ENCODE measurements at places on chromosomes 16 and 17.

DNA sequence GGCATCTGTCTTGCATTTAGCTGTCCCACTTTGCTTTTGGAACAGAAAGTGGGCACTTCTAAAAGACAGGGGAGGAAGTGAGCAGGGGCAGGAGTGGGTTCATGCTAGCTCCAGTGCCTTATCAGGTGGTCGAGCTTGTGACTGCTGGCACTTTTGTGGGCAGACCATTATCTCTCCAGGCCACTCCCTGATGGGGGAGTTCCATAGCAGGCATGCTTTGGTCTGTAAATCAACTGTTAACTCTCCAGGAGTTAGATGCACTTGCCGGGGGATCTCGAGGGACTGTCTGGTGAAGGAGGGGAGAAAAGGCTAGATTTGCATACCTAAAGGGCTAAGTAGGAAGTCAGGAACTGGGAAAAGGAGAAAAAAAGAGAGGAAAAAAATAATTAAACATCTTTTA lies 9.3 kb upstream of the CARD14 start:
- DNase-seq: no peak

DNA sequence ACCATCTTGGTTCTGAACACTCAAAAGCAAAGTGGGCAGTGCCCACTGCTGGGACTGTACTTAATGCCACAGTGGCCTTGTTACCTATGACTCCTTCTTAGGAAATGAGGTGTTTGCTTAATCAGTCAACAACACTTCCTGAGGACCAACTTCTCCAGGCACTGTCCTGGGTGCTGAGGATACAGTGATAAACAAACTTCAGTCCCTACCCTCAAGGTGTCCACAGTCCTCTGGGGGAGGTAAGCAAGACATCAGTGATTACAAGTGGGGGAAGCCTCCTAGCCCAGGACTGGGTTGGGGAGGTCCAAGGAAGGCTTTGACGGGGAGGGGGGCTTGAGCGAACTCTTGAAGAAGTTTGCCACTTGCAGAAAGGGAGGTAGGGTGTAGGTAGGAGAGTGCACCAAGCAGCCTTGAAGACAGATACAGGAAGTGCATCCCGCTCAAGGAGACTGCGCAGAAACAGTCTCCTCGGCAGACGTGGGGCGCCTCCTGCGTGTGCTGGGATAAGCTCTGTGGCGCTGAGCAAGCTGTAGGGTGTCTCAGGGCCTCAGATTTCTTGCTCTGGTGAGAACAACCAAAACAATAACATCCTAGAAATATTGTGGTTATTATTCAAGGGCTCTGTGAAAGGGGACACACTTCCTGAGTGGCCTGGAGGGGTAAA lies 2.6 kb upstream of the ABCC3 start:
- no peak for DNase-seq

DNA sequence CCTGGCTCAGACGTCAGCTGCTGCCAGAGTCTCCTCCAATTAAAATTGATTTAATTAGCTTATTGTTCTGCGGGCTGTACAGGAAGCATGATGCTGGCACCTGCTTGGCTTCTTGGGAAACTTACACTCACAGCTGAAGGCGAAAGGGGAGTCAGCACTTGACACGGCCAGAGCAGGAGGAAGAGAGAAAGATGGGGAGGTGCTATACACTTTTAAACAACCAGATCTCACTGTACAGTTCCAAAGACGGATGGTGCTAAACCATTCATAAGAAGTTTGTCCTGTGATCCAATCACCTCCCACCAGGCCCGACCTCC lies 1.4 kb upstream of the PRDM7 start:
- no peak for DNase-seq

GRCh38 chr17:56599088-56599487 lies 5.6 kb downstream of the NOG start:
- DNase-seq: no peak

- no peak for DNase-seq
These were observed 59.5 kb upstream of the CACNG4 start for GRCh38 chr17:66904760-66905624.

GRCh38 chr17:44331249-44331760 lies 6.7 kb upstream of the SLC25A39 start:
- no peak for DNase-seq

GRCh38 chr16:24409045-24409444 lies 130.3 kb upstream of the RBBP6 start:
- DNase-seq: no peak

DNA sequence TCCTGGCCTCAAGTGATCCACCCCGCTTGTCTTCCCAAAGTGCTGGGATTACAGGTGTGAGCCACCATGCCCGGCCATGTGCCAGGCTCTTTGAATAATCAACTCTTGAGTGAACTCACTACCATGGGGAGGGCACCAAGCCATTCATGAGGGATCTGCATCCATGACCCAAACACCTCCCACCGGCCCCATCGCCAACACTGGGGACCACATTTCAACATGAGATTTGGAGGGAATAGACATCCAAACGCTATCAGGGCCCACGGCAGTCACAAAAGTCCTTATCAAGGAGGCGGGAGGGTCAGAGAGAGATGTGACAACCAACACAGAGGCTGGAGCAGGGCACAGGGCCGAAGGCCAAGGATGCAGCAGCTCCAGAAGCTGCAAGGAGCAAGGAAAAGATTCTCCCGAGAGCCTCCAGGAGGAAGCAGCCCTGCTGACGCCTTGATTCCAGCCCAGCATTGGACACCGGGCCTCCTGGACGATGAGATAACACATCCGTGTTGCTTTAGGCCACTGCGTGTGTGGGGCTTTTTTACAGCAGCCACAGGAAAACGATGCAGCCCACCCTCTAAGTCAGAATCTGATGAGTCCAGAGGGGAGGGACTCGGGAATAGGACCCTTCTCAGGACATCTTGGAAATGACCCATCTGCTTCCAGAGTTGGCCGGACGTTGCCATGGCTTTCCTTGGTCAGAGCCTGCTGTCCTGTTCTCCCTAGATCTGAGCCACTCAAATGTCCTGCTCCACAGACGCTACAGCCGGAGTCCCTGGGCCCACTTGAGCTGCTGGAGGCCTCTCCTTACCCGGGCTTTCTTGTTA lies 47.3 kb upstream of the CMIP start:
- DNase-seq: no peak

DNA sequence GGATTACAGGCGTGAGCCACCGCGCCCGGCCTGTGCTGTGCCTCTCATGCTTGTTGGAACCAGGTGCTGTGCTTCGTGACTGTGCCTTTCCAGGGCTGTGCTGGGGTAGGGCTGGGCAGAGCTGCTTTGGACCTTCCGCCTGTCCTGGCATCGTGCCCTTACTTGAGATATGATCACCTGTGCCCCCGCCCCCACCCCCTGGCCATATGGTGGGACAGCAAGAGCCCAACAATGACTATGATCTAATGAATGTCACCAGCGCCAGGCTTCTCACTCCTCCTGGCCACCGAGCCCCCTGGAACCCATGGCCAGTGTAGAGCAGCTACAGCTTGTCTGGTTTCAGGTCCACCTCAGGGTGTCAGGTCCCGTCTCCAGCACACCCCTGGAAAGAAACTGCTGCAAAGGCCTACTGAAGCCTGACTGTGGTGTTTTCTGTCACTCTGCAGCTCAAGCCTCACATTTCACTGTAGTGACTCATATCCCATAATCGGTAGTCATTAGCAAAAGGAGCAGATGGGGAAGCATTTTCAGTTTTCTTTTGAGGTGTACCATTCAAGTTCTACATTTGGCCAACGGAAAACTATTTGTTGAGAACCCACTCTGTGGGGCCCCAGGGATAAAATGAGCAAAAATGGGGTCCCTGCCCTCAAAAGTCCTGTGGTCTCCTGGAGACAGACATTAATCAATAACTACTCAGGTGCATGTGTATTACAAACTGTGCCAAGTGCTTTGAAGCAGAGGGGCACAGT lies 22.1 kb downstream of the FCSK start:
- no peak for DNase-seq

DNA sequence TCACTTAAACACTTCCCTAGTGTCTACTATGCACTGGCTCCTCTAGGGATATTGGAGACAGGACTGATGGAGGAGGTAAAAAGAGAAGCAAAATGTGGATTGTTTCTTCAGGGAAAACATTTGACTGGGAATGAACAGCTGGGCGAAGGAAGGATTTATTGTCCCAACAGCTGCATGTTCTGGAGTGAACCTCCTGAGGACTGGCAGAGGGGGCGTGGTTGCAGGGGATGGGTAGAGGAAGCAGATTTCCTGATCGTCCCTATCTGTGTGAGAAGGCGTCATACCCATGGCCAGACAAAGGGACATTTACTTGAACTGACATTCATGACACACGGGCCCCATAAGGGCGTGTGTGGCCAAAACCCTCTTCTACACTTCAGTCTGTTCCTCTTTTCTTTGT lies 321.5 kb downstream of the MAP2K4 start:
- DNase-seq: no peak

DNA sequence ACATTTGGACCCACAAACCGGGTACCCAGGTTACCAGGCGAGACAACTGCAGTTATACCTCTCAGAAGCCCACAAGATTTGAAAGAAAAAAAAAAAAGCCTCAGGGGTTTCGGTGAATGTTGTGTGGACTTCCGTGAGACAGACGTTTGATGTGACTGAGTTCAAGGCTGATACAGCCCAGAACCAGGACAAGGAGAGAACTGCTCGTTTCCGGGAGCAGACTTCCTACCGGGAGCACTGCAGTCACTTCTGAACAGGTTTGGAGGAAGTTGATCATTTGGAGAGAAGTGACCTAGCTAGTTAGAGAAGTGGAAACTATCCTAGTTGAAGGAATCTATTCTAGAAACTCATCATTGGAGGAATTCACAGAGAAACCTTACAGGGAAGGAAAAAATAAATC lies 847 bp downstream of the CKLF start:
- no peak for DNase-seq

GRCh38 chr16:87344931-87345631 lies 27.9 kb upstream of the C16orf95 start:
- DNase-seq: no peak

DNA sequence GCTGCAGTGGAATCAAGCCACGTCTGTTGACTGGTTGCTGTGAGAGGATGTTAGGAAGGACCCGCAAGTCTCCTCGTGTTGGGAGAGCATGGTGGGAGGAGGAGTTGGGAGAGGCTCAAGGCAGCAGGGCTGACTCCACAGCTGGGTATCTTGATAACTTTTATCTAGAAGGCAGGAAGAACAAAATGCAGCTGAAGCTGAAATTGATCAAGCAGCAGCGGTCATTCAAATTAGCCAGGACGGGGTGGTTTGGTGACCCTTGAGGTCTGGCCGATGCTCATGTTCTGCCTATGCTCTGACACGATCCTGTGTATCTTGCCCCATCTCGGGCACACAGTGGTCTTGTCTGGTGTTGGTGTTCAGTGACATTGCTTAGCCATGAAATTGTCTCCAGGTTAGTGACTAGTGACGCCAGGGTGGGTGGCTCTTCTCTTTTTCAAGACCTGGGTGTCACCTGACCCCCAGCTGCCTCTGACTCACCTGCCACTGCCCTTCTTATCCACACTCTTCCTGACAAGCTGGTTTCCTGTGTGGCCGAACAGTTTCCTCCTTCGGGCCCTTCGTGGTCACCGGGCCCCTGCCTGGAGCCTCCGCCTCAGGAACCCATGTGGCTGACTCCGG lies 19.1 kb downstream of the NPTX1 start:
- DNase-seq: no peak

GRCh38 chr16:87815567-87815966 lies 49.8 kb upstream of the KLHDC4 start:
- no peak for DNase-seq

- DNase-seq: no peak
These were observed 9.7 kb upstream of the PRSS22 start for GRCh38 chr16:2867661-2867986.

DNA sequence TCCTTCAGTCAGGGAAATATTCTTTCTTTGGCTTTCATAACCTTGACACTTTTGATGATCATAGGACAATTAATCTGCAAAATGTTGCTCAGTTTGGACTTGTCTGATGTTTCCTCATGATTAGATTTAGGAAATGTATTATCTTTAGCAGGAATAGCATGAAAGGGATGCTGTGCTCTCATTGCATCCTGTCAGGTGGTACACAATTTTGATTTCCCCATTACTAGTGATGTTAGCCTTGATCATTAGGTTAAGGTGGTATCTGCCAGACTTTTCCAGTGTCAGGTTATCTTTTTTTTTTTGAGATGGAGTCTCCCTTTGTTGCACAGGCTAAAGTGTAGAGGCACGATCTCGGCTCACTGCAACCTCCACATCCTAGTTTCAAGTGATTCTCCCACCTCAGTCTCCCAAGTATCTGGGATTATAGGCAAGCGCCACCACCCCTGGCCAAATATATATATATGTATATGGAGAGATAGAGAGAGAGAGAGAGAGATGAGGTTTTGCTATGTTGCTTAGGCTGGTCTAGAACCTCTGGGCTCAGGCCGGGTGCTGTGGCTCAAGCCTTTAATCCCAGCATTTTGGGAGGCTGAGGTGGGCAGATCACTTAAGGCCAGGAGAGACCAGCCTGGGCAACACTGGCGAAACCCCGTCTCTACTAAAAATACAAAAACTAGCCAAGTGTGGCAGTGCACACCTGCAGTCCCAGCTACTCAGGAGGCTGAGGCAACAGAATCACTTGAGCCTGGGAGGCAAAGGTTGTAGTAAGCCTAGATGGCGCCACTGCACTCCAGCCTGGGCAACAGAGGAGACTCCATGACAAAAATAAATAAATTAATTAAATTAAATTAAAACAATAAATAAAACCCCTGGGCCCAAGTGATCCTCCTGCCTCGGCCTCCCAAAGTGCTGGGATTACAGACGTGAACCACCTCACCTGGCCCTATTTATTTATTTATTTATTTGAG lies 15.8 kb upstream of the CAVIN1 start:
- DNase-seq: no peak

- DNase-seq: no peak
These were observed 22.1 kb upstream of the PITPNM3 start for GRCh38 chr17:6578491-6578890.

- no peak for DNase-seq
These were observed 181.6 kb downstream of the RAB11FIP4 start for GRCh38 chr17:31573047-31573446.

DNA sequence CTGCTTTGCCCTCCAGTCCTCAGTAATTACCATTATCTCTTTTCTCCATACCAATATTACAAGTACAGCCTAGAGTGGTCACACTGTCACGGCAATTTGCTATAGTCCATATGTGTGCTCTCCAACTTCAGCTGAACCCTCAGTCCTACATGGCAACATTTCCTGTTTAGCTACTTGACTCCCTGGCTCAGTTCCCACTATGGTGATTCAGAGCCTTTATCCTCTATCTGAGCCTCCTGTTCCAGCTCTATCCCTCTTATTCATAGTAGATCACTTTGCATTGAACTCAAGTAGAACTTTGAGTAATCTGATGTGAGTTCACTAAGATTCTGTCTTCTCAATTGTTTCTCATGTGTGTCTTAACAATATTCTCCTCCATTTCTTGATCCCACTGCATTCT lies 43.7 kb upstream of the GOSR1 start:
- no peak for DNase-seq

DNA sequence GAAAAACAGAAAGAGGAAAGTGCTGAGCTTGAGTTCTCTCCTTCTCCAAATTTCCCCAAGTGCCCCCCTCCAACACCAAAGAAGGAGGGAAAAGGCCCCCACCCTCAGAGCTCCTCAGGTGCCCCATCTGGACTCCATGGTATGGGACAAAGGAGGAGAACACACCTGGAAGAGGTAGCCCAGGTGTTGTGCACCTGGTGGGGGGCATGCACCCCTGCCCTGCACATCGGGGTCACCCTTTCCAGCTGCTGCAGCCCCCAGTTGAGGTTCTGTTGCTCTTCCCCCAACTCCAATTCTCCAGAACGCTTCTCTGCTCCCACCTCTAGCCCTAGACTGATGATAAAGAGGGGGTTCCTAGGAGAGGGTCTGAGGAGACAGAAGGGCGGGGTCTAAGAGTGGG lies 3.0 kb upstream of the COL1A1 start:
- no peak for DNase-seq

GRCh38 chr17:1034652-1035210 lies 37.8 kb downstream of the TIMM22 start:
- DNase-seq: no peak
